ENCODE measurements at places on chromosomes 3 and 15.

DNA sequence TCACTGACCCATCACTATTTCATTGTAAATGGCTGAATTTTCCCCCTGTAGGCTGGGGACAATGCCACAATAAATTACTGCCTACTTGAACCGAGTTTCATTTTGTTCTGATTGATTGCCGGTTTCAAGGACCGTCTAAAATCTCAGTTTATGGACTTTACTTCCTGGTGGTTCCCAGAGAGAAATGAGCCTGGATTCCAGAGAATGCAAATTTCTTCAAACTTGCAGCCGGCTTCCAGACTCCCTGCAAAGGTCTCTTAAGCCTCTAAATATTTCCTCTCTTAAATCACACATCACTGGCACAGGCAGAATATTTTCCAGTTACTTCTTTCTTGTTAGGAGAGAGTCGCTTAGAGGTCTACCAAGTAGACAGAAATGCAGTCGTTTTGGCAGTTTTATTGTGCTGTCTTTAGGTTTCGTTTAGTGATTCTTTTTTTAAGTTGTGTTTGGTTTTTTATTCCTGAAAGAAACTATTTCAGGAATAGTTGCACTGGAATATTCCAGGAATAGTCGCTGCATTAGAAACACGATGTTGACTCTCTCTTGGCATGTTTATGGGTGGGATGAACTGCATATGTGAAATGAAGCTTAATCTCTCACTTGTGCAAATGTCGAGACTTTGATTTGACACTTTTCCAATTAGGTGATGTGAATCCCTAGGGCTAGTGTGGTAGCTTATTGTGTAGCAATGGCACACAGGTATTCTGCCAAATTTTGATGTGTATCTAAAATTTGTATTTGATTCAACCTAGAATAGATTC is 284.1 kb upstream of the NR2E3 start:
- DNase-seq = no peak

- no peak for DNase-seq
Observed at GRCh38 chr15:26146202-26146601, 283.1 kb upstream of the ATP10A start.

GRCh38 chr3:177733936-177734335 is 536.7 kb upstream of the TBL1XR1 start:
- no peak for DNase-seq

- DNase-seq = no peak
Observed at GRCh38 chr3:19455546-19455945, 307.2 kb downstream of the KCNH8 start.

GRCh38 chr15:39888809-39889208 is 31.3 kb downstream of the GPR176 start:
- DNase-seq = no peak

- DNase-seq = no peak
Observed at GRCh38 chr3:146542978-146543377, 1.4 kb downstream of the PLSCR1 start.

- DNase-seq = no peak
Observed at GRCh38 chr15:93056836-93057235, 32.2 kb downstream of the RGMA start.

- no peak for DNase-seq
Observed at GRCh38 chr15:62063825-62064635, 2.7 kb upstream of the C2CD4A start.

DNA sequence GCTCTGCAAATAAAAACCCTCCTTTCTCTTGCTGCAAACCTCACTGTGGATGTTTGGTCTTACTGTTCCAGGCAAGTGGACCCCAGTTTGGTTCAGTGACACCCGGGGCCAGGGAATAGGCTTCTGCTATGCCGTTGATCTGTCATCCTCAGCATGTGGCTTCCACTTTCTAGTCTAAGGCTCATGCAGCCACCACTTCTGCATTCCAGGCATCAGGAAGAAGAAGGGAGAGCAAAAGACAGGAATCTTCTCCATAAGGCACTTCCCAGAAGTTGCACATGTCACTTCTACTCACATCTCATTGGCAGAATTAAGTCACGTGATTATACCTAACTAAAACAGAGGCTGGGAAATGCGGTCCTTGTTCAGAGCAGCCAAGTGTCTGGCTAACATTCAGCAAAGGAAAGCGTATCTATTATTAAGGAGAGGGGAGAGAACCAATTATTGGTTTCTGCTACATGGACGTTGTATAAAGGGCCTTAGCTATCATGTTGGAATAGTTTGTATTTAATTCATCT is 173.6 kb upstream of the PFN2 start:
- no peak for DNase-seq

GRCh38 chr3:129836381-129837064 is 57.0 kb downstream of the TMCC1 start:
- DNase-seq = no peak

DNA sequence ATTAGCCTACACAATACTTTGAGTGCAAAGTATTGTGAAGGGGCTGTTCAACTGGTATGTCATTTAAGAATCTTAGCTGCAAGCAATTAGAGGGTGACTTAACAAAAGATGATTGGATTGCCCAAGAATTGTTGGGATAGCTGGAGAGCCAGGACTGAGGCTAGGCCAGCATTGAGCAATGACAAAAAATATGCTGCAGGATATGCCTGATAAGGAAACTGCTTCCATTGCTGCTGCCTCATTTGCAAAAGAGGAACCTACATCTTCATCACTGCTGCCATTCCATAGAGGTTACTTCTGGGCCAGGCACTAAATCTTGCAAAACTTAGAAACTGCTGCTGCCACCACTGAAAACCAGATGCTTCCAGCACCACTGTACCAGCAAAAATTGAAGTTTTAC is 108.0 kb upstream of the TBC1D5 start:
- peak; percentile 69 for DNase-seq

DNA sequence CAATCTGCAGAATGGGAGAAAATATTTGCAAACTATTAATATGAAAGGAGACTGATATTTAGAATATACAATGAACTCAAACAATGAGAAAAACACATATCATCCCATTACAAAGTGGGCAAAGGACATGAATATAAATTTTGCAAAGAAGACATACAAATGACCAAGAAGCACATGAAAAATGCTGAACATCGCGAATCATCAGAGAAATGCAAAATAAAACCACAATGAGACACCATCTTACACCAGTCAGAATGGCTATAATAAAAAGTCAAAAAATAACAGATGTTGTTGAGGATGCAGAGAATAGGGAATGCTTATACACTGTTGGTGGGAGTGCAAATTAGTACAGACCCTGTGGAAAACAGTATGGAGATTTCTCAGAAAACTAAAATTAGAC is 83.6 kb downstream of the RAP2B start:
- DNase-seq = no peak

- DNase-seq = no peak
Observed at GRCh38 chr3:16373341-16373946, 108.4 kb downstream of the OXNAD1 start.

- no peak for DNase-seq
Observed at GRCh38 chr3:14608298-14608697, 43.3 kb upstream of the CCDC174 start.

- no peak for DNase-seq
Observed at GRCh38 chr3:48747706-48748105, 30.7 kb upstream of the IP6K2 start.

DNA sequence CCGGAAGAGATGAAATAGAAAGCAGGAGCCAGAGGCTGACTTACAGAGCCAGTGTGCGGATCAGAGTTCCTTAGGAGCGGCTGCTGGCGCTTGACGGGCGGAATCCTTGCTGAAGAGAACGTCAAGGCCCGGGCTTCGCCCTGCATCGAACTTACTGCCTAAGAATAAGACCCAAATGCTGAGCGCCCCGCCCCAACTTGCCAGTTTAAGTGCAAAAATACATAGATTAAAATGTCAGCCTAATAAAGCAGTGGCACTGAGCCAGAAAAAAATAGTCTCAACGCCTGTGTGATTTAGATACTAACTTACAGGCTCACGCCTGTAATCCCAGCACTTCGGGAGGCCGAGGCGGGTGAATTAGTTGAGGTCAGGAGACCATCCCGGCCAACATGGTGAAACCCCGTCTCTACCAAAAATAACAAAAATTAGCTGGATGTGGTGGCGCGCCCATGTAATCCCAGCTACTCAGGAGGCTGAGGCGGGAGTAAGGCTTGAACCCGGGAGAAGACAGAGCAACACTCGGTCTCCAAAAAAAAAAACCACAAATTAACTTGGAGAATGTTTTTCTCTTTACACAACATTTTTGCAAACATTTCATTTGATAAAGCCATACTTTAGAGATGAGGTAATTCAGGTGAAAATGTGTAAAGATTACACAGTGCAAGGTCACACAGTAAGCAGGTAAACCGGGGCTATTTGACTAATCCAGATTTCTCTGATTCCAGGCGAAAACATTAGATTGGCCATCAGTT is 1.2 kb upstream of the UBP1 start:
- no peak for DNase-seq

GRCh38 chr15:59242649-59243048 is 36.0 kb downstream of the LDHAL6B start:
- DNase-seq = no peak

DNA sequence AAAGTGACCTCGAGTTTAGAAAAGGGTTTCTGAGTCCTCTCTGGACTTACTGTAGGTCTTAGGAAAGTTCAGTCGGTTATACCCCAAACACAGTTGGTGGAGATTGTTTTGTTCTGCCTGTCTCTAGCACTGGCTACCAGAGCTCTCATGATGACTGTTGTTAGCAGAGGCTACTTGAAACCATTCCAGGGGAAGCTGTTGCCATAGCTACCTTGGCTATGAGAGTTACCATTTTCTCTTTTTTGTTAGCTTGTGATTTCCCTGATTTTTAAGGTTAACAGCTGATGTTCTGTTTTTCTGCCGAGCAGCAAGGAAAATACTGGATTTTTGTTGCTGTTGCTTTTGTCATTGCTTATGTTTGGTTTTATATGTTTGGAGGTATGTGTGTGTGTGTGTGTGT is 26.7 kb downstream of the ABHD2 start:
- no peak for DNase-seq

DNA sequence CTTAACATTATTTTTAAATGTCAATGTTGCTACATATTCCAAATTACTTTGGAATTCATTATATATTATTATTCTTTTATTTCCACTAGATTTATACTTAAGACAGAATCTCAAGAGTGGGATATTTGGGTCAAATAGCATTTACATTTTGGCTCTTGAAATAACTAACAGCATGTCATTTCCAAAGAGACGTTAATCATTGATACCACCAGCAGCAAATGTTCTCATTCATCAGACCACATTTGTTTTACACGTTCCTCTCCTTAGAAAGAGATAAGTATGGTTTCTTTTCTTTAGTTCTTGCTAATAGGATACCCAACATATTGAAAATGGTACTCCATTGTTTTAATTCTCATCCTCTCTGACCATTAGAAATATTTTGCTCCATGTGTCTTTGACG is 229.8 kb downstream of the LPP start:
- DNase-seq = no peak

- DNase-seq = no peak
Observed at GRCh38 chr3:115085197-115085865, 61.8 kb downstream of the ZBTB20 start.

GRCh38 chr3:119413603-119414280 is 49.7 kb downstream of the TMEM39A start:
- DNase-seq = no peak

GRCh38 chr3:29696311-29696710 is 415.4 kb downstream of the RBMS3 start:
- DNase-seq = no peak

DNA sequence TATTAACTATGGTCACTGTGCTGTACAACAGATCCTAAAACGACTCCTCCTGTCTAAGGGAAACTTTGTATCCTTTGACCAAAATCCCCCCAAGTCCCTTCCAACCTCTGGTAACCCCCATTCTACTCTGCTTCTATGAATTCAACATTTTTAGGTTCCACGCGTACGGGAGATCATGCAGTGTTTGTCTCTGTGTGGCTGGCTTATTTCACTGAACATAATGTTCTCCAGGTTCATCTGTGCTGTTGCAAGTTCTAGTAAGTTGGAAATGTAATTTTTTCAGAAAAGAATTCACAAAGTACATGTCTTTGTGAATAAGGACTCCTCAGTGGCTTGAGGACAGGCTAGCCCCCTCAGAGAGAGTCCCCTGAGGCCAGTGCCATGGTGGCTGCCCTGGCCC is 66.1 kb downstream of the ATP10A start:
- DNase-seq = no peak

GRCh38 chr3:101458387-101458786 is 54.6 kb downstream of the SENP7 start:
- no peak for DNase-seq

DNA sequence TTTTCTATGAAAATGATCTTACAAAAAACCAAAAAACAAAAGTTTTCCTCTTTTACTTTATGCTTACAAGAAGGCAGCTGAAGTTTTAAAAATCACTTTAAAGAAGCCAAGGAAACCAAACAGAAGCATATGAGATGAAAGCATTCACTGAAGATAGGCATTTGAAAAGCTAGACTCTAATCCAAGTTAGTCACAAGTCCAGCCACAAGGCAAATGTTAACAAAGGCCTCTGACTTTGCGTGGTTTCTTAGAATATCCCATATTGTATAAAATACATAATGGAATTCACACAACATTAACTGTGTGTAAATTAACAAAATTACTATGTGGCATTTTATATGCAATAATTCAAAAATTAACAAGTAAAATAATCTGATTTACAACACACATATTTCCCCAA is 17.7 kb downstream of the MRPL3 start:
- no peak for DNase-seq

DNA sequence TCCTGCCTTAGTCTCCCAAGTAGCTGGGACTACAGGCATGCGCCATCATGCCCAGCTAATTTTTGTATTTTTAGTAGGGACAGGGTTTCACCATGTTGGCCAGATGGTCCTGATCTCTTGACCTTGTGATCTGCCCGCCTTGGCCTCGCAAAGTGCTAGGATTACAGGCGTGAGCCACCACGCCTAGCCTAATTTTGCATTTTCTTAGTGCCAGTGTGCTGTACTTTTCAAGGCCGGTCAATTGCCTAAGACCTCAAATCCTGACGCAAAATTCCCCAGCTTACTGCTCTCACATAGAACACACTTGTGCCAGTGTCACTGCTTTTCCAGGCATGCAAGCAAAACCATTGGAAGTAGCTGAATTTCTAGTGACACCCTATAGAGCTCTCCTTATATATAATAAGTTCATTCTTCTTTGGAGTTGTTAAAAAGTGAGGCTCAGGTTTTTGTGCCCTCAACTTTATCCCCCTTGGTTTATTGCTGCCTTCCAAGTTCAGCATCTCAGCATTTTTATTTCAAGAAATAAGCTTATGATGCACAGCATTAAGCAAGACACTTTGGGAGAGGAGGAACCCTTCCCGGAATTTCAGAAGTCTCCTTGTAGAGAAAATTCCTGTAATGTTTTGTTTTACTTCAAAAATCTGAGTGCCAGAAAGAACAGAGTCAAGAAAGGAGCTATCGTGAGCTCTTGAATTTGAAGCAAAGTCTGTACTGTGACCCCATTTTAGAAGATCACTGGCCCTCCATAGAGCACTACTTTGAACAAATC is 93.2 kb downstream of the FILIP1L start:
- no peak for DNase-seq
